T-helper 2 cell treated with Interferon-gamma antibody and Interleukin-4, amounts not matched to agents 5 μg/mL and 100 μg/mL, for 36 hours (primary cell): ENCODE measurements at places on chromosomes 2 and 18.

DNA sequence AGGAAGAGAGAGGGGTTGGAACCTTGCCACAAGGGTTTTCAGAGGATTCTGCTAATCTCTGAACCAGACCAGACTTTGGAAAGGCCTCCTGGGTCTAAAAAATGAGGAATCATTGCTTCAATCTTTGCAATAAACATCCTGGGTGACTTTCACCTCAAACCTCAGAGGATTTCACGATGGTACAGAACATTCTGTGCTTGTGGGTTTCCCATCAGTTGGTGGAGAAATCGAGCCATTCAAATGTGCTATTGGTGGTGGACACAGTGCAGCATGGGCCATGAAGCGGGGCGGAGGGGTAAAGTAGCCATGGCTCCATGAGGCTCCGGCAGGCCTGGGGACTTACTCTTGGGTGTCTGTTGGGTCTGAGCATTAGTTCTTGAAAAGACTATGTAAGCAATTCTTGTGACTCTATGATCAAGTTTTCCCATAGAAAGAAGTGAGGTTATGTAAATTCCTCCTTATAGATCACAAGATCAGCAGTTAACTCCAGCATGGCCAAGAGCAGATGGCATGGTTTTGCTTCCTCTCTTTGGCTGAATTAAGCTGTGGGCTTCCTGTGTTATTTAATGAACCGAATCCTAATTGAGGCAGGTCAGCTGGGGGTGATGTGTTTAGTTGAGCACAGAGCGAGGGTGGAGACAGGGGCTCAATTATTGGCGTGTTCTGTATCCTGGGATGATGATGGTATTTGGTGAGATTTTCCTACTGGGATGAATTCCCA is 1.9 kb upstream of the IL1R2 start:
- H3K4me1 ChIP-seq: peaks cover 8% of the 10 kb centered on the region
- H3K4me3 ChIP-seq: no peak overlapping the region

DNA sequence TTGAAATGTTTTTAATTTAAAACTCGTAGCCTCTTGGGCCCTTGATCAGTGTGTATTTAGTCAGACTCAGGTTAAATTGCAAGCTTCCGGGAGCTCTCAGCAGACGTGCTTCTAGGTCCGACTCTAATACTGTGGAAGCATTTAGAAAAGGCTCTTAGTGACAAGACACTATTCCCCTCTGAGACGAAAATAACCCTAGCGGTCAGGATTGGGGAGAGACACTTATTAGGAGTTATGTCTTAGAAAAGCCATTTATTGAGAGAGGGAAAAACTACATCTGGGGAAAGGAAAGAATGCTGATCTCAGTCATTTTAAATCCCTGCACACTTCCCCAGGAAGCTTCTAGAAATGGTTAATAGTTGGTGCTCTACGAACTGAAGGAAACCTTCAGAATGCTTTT is 110.5 kb upstream of the NCK2 start:
- no peak overlapping the region for H3K27ac ChIP-seq
- H3K4me3 ChIP-seq: no peak overlapping the region
- no peaks in the 10 kb centered on the region for H3K4me1 ChIP-seq
- H3K27me3 ChIP-seq: no peaks in the 10 kb centered on the region
- DNase-seq: no peak

DNA sequence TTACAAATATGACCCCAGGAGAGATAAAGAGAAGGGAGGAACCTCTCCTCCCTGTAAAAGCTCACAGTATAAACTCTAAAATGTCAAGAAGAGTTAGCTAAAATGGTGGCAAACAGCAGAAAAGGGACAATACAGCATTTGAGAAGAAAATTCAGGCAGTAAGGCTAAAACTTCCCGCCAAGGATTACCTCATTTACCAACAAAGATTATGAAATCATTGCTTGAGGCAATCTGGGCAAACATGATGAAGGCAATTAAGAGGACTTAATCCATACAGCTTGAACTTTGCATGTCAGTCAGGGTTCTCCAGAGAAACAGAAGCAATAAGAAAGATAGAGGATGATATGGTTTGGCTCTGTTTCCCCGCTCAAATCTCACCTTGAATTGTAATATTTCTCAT is 81.4 kb downstream of the CMPK2 start:
- H3K4me1 ChIP-seq: peaks cover 7% of the 10 kb centered on the region
- no peak overlapping the region for H3K27ac ChIP-seq
- H3K4me3 ChIP-seq: no peak overlapping the region
- H3K27me3 ChIP-seq: peaks cover 4% of the 10 kb centered on the region
- H3K36me3 ChIP-seq: no peaks in the 10 kb centered on the region
- no peak for DNase-seq

- H3K27me3 ChIP-seq: peaks cover 20% of the 10 kb centered on the region
- DNase-seq: no peak
- H3K36me3 ChIP-seq: no peaks in the 10 kb centered on the region
- H3K4me1 ChIP-seq: peaks cover 9% of the 10 kb centered on the region
Measured at GRCh38 chr2:85524336-85524908, 14.5 kb upstream of the MAT2A start.
